Fibroblast of skin of scalp (primary cell): ENCODE measurements at places on chromosomes 2 and 18.

DNA sequence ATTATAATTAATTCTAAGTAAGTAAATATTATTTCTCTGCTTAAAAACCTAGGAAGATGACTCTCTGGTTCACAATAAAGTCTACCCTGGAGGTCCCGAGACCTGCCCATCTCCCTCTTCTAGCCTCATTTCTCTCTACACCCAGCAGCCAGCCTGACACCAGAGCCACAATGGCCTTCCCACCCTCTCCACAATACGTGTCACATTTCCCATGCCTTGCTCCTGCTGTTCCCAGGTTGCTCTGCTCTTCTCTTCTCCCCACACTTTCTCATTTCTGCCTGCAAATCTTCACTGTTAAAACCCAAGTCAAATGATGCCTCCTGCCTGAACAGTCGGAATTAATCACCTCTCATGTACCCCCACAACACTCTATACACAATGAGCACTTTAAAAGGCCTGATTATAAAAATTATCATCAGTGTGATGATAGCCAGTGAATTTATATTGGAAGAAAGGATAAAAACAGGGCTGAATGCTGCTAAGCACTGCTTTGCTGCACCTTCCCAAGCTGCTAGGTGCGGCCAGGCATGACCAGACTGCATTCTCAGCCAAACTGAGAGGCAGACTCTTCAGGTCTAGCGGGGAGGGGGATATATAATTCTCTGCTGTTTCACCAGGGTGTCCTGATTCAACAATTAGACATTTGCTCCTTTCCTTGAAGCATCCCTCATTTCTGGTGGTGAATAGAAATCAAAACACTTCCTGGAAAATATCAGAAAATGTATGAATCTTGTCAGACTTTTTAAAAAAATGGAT, 160.6 kb downstream of the DTNA start:
- DNase-seq, result no peak

GRCh38 chr2:229133155-229133772, 137.8 kb downstream of the PID1 start:
- DNase-seq, result peak; percentile 27

GRCh38 chr2:150944315-150944714, 317.3 kb downstream of the RBM43 start:
- DNase-seq, result no peak

DNA sequence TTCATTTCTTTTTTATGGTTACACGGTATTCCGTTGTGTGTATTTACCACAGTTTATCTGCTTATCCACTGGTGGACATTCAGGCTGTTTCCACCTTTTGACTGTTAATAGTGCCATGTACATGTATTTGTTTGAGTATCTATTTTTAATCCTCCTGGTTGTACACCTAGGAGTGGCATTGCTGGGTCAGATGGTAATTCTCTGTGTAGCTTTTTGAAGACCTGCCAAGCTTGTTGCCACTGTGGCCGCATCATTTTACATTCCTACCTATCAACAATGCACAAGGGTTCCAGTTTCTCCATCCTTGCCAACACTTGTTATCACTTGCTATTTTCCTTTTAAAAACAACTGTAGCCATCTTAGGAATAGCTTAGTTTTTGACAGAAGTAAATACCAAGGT, 13.3 kb downstream of the MPHOSPH10 start:
- DNase-seq, result no peak

DNA sequence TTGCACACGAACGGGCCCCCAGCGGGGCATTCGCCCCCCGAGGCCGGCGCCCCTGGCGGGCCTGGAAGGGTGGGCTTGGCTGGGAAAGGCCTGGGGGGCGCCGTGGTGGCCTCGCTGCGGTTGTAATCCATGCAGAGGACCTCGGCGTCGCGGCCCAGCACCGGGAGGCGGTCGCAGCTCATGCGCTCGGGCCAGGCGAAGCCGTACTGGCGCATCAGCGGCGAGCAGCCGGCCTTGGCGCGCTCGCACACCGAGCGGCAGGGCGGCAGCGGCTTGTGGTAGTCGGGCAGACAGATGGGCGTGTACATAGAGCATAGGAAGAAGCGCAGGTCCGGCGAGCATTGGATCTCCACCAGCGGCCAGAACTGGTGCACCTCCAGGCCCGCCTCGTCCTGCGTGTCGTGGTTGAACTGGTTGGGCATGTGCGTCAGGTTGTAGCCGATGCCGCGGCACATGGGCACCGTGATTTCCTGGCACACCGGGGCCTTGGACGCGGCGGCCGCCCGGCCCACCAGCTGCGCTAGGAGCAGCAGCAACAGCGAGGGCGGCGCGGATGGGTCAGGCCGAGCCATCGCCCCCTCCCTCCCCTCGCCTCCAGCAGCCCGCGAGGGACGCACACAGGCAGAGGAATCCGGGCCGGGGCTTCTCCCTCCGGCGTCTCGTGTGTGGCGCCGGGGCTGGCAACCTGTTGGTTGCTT, 1.4 kb downstream of the FZD5 start:
- DNase-seq, result no peak

GRCh38 chr2:43438342-43438741, 157.5 kb downstream of the THADA start:
- no peak for DNase-seq

- peak; percentile 96 for DNase-seq
These were observed 55.5 kb upstream of the HS6ST1 start for GRCh38 chr2:128374001-128374710.

- DNase-seq, result peak; percentile 82
These were observed 3.7 kb upstream of the TUBA4B start for GRCh38 chr2:219249203-219249980.

DNA sequence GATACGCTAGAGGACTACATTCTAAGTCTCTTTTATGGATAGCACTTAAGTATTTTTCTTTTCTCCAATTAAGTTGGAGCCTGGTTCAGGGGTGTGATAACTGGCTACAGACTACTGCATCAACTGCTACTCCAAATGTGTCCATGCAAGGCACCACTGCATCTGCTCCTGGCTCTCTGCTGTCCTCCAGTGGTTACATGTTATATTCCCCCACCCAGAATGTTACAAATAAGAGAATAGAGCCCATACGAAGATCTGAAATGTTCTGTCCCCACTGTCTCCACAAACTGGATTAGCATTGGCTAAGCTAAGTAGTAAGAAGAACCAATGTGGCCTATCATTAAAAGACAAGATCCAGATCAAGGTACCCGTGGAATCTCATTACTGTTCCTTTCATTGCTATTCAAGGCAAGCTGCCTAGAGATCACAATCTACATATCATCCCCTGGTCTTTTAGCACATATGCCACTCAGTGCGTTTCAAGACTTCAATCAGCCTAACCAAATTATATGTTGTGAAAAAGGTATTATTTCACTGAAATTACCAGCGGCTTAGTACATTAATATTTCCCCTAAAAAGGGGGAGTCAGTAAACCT, 308.3 kb upstream of the SLC8A1 start:
- peak; percentile 71 for DNase-seq

- no peak for DNase-seq
These were observed 235.2 kb downstream of the SH3RF3 start for GRCh38 chr2:109364217-109364616.

- DNase-seq, result no peak
These were observed 206.6 kb downstream of the AGPS start for GRCh38 chr2:177599139-177599688.

GRCh38 chr2:122391726-122392125, 636.3 kb downstream of the TSN start:
- no peak for DNase-seq

- DNase-seq, result no peak
These were observed 2.4 kb downstream of the RPE start for GRCh38 chr2:210004881-210005280.

DNA sequence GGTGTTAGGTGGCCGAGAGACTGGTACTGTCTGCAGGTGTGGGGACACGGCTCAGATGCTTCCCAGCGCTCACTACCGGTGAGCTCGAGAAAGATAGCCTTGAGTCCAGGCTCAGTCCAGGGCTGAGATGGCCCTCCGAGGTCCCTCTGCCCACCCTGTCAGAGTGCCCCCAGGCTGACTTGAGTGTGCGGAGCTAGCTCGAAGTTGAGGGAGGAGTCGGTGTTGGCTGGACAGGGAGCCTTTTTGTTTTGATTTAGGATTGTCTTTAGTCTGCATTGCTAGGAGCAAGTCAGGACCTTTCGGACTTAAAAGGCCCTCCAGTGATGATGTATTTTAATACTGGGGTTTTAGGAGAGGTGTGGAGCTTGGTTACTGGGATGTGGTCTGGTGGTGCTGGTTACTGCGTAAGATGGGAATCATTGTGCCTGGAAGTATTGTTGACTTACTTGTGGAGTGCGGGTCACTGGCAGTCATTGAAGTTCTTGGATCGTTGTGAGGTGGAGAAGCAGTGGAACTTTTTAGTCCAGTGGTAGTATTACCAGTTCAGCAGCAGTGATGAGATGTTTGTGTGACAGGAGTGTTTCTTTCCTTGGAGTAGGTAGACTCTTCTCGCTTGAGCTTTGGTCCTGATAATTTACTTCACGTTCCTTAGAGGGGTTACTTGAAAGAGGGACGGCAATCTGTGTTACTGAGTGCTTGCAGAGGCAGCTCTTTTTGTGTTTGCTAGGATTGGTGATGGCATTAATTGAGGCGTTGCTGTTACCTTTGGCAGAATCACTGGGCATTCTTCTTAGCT, 633 bp downstream of the KIAA1328 start:
- DNase-seq, result no peak

DNA sequence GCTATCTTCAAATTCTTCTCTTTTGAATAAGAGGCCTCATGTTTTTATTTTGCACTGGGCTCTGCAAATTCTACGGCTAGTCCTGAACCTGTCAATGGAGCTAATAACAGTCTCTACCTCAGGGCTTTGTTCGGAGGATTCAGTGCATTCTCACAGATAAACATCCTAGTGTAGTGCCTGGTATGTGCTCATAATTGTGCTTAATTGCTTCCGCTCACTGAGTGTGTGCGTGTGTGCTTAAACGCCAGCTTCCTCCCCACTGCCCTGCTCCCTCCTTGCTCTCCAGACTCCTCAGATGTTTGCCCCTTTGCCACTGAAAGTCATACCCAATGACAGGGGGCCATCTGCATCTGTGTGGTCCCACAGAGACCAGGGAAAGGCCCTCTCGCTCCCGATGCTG, 6.7 kb downstream of the GYPC start:
- DNase-seq, result no peak

DNA sequence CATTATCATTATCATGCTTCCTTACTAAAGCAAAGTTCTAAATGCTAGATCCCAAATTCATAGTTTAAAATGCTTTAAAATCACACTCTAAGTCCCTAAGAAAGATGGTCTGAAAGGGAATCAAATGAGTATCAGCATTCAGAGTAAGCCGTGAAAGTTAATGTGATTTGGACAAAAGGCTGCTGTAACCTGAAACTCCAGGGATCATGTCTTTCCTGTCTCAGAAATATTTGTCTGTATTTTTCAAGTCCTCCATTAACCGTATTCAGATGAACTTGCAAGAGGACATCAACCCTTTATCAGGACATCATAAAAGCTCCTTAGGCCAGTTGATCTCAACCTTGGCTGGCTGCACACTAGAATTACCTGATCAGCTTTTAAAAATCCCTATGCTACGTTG, 324.3 kb upstream of the PKDCC start:
- no peak for DNase-seq

- DNase-seq, result no peak
These were observed 196.1 kb downstream of the EIPR1 start for GRCh38 chr2:3181416-3182010.

DNA sequence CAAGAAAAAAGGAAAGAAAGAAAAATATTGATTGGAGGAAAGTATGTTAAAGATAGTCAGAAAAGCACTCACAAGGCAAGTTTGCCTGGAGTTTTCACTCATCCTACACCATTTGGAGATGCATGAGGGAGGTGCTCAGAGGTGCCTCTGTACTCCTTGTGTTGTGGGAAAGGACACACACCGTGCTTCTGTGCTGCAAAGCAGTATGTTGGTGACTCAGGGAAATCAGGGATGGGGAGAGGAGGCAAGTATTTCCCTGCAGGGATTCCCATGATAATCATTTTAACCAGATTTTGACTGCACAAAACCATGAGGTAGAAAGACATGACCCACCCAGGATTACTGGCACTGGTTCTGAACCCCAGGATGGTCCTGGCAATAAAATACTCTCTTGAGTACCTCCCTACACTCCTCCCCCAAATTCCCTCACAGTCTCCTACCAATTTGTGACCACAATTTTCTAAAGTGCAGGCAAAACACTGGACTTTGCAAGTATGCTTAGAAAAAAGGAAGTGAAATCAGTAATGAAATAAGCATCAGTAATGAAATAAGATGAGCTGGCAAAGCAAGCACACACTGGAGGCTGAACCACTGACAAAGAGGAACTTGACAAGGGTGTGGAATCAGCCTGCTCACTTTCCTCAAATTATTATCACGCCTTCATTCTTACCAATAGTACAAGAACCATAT, 155.5 kb upstream of the ACVR2A start:
- DNase-seq, result no peak
